ENCODE measurements at places on chromosomes 2 and 18.

- no peak for DNase-seq
Observed at GRCh38 chr2:232398293-232399034, 8.2 kb upstream of the ALPG start.

DNA sequence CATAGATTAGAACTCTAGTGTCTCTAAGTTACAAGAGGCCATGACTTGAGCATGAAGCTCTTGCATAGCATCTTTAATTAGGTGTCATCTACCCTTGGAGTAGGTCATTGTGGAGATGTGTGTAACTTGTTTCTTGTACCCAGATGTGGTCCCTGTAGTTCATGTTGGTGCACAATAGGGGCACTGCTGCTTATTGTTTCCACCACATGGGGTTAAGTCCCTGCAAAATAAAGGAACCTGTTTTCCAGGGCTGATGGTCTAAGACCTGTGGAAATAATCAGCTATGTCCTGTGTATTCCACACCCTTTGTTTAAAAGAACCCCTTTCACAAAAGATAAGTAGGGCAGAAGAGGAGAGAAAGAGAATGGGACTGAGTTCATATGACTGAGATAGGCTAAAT lies 28.6 kb downstream of the ASXL3 start:
- DNase-seq, result no peak

DNA sequence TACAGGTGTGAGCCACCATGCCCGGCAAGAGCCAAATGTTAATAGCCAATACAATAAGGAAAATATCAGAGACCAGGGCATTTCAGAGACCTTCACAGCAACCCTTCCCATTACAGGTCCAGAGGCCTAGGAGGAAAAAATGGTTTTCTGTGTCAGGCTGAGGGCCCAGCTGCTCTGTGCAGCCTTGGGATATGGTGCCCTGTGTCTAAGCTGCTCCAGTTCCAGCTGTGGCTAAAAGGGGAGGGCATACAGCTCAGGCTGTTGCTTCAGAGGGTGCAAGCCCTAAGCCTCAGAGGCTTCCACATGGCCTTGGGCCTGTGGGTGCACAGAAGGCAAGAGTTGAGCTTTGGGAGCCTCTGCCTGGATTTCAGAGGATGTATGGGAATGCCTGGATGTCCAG lies 20.1 kb upstream of the CCDC195 start:
- DNase-seq, result no peak

GRCh38 chr2:8259106-8259840 lies 422.6 kb upstream of the ID2 start:
- no peak for DNase-seq

- no peak for DNase-seq
Observed at GRCh38 chr2:123513351-123513750, 511.7 kb upstream of the CNTNAP5 start.

- no peak for DNase-seq
Observed at GRCh38 chr2:232635820-232636219, 2.4 kb downstream of the EFHD1 start.

DNA sequence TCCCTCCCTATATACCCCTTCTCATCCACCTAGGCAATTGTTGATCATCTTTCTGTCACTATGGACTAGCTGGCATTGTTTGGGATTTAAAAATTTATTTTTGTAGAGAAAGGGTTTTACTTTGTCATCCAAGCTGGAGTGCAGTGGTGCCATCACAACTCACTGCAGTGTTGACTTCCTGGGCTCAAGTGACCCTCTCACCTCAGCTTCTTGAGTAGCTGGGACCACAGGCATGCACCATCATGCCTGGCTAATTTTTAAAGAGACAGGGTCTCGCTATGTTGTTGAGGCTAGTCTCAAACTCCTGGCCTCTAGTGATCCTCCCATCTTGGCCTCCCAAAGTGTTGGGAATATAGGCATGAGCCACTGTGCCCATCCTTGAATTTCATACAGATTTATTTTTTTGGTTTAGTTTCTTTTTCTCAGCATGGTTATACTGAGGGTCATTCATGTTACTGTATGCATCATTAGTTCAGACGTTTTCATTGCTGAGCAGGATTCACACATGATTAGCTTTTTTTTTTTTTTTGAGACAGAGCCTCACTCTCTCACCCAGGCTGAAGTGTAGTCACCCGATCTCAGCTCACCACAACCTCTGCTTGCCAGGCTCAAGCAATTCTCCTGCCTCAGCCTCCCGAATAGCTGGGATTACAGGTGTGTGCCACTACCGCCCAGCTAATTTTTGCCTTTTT lies 8.6 kb upstream of the PCARE start:
- no peak for DNase-seq

GRCh38 chr18:80023173-80023572 lies 11.1 kb upstream of the RBFA start:
- DNase-seq, result no peak

- DNase-seq, result no peak
Observed at GRCh38 chr2:42888321-42889245, 96.2 kb upstream of the HAAO start.

- DNase-seq, result no peak
Observed at GRCh38 chr18:3219241-3219630, 532 bp downstream of the MYOM1 start.

- no peak for DNase-seq
Observed at GRCh38 chr2:160516547-160517365, 23.1 kb upstream of the RBMS1 start.

GRCh38 chr2:36170805-36171204 lies 184.8 kb upstream of the CRIM1 start:
- DNase-seq, result no peak

GRCh38 chr2:26626606-26627005 lies 14.6 kb downstream of the CIB4 start:
- DNase-seq, result no peak

DNA sequence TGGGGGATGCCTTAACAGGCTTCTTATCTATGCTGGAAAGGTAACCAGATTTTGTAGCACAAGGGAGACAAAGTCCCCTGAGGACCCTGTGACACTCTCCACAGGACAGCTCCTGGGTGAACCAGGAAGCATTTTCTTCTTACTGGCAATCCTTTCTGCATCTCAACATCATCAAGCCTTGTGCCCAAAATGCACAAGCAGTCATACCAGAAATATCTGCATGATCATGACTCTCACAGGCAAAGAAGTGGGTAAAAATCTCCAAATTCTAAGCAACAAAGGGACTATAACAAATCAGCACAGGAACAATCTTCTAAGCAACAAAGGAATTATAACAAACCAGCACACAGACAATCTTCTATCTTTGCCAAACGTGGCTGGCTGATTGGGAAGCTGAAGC lies 99.1 kb upstream of the CD226 start:
- DNase-seq, result no peak

DNA sequence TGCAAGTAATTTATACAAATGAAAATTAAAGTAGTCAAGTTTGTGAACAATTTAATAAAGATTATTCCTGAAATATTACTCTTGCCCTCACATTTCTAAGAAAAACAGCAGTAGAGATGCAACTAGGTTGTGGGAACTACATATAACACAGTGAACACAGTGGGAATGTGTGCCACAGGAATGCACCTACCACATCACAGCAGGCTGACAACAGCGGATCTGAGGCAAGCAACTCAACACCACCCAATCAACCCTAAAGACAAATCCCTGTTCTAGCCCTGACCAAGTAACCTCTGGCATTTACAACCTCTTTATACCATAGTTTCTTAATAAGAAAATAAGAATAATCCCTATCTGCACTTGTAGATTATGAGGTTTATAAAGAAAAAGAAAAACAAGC lies 23.4 kb downstream of the MBOAT2 start:
- DNase-seq, result no peak

DNA sequence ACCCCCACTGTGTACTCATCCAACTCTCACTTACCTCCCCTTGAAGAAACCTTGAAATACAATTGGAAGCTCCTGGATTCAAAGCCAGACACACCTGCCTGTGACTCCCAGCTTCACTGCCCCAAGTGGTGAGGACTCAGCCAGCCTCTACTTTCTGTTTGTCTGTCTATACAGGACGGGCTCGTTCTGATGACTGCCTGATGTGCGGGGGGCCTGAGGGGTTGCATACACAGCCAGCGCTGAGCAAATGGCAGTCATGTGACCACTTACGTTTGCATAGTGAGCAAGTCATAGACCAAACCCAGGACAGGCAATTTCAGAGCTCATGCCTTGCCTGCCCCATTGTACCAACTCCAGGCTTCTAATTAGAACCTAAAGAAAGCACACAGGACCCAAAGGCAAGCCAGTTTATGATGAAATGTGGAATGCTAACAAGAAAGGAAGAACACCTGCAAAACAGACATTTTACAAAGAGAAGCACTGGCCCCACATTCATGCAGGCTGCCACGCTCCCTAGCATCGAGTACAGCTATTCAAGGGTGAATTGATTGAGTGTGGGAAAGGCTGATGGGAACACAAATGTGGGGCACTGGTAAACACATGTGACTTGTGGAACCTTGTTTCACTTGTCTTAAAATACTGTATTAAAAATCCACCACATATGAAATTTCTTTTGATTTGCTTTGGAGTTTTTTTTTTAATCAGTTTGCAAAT lies 137.8 kb downstream of the LNPK start:
- no peak for DNase-seq

- DNase-seq, result no peak
Observed at GRCh38 chr18:22703883-22704585, 229.1 kb upstream of the RBBP8 start.

GRCh38 chr2:234331966-234332365 lies 164.9 kb downstream of the ARL4C start:
- DNase-seq, result no peak

GRCh38 chr18:73954268-73954667 lies 193.4 kb downstream of the FBXO15 start:
- DNase-seq, result no peak

DNA sequence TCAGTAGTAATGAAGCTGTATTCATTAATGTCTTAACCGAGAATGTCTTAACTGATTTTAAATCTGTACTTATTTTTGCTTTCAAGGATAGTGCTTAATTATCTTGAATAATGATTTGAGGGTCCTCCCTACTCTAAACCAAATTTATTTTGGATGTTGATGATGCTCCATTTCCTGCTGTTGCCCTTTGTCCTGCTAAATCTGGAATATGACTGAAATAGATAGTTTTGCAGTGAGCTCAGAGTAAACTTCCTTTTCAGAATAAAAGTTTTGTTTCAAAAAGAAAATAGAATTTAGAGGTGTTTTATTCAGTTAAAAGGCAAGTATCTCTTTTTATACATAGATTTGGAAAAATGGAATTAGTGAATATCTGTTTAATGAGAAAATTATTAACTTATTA lies 8.1 kb downstream of the NBEAL1 start:
- DNase-seq, result no peak

- DNase-seq, result no peak
Observed at GRCh38 chr18:58064406-58064998, 20.5 kb downstream of the NEDD4L start.

DNA sequence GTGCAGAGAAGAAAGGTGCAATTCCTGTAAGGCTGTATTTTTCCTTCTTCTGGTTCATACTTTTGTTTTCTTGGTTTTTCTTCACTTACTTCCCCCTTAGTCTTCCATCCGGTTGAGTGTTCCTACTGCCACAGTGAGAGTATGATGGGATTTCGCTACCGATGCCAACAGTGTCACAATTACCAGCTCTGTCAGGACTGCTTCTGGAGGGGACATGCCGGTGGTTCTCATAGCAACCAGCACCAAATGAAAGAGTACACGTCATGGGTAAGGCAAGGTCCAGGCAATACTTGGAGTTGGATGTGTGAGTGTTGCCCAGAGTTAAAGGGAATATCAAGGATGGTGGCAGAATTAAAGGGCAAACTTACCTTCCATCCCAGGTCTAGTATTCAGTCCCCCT lies 108.0 kb downstream of the DTNA start:
- no peak for DNase-seq

DNA sequence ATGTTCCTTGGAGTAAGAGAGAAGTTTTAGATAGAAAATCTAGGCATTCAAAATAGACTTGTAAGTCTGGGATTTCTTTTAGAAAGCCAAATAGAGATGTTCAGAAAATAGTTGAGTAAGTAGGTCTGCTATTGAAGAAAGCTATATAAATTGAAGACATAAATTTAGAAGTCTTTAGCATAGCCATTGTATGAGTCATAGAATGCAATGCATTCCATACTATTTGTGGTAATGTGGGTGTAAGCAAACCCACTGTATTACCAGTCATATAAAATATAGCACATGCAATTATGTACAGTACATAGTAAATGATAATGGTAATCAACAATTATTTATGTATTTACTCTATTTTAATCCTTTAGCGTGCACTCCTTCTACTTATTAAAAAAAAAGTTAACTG lies 14.1 kb downstream of the MC4R start:
- no peak for DNase-seq

DNA sequence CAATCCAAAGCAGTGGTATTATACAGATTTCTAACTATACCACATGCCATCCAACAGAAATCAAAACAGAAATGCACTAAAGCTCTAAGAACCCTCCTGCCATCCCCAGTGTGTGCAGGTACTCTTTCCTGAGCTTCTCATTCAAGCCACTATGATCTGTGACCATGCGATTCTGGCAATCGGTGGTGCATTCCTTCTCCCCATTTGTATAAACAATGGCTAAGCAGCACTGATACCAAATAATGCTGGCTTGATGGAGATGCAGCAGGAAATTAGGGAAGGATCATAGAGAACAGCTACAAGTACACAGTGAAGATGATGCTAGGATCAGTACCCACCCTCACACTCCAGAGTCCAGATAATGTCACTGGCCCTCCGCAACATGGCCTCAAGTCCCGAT lies 51.8 kb downstream of the PPP4R1 start:
- DNase-seq, result no peak

DNA sequence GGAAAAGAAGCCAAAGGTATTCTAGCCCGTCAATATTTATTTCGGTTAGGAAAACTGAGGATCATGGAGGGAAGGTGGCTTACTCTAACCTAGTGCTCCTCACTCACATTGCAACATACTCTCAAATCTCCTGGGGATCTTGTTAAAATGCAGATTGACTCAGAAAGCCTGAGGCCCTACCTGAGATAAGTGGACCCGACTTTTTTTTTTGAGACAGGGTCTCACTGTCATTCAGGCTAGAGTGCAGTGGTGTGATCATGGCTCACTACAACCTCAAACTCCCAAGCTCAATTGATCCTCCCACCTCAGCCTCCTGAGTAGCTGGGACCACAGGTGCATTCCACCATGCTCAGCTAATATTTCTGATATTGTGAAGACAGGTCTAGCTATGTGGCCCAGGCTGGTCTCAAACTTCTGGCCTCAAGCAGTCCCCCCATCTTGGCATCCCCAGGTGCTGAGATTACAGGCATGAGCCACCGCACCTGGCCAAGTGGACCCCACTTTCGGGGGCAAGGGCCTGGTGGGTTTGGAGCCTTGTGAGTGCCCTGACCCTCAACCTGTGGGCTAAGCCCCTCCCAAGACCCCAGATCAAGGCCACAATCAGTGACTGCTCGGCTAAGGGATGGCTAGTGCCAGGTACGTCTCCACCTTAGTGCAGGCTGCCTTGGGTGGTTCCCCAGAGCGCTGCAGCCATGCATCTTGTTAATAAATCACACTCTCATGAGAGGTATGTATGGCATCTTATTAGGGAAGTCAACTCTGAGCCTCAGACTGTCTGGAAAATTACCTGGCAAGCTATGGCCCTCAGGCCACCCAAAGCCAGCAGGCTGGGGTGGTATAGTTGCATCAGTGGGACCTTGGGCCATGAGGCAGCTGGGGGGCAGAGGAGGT lies 1.1 kb upstream of the NEURL3 start:
- DNase-seq, result no peak
